Epithelial cell of proximal tubule (primary cell): ENCODE measurements at places on chromosomes 2 and 18. TPM values are rescaled to one million over a fixed set of nuclear protein-coding genes. Genes with fewer than 3 reads are reported as not detected.

The HOXD12 gene
- not detected in 2 replicates for total RNA-seq

GRCh38 chr2:191376981-191377629, 131.9 kb downstream of the MYO1B start:
- peak; percentile 63 for DNase-seq

DNA sequence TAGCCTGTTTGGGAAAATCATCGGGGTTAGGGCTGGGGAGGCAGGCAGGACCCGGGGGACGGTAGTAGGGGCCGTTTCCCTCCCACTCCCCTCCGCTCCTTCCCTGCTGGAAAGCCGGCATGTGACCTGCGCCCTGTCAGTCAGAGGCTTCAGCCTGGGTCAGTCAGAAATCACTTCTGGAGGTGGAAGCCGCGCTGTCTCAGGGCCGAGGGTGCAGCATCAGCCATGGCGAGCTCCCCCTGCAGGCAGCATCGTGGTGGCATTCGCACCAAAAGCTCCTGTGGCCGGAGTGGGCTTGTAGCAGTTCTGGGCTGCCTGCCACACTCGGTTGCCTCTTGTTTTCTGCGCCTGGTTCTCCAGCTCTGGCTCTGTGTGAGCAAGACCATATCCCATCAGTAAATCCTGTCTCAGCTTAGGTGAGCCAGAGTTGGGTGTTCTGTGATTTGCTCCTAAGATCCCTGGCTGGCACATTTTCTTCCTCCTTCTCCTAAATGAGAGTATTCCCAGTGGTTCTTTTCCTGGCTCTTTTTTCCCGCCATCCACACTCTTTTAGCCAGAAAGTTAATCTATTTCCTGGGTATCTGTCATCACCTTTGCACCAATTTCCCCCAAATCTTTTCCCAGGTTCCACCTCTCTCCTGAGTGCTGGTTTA, 123.9 kb upstream of the CD302 start:
- DNase-seq: no peak

GRCh38 chr2:98516571-98516970, 71.9 kb downstream of the INPP4A start:
- no peak for DNase-seq

The TNFAIP6 gene
- 3.1 TPM in 1 of 2 replicates, not detected in the other for total RNA-seq

GRCh38 chr2:130869441-130870160, 32.9 kb downstream of the ARHGEF4 start:
- no peak for DNase-seq

DNA sequence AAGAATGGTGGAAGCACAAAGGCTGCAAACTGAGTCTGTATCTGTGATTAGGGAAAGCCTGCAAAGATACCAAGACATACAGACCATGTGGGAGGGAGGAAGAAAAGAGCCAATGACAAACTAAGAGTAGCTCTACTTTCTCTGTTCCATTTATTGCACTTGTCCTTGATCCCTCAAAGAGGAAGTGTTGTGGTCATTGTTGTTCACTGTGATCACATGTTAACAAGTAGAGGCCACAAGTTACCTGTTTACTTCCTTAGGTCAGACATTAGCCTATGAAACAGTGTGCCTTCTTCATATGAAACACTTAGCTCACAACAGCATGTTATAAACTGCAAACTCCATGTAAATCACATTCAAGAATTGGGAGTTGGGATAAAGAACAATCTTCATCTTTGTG, 32.6 kb downstream of the MAP2 start:
- no peak for DNase-seq

DNA sequence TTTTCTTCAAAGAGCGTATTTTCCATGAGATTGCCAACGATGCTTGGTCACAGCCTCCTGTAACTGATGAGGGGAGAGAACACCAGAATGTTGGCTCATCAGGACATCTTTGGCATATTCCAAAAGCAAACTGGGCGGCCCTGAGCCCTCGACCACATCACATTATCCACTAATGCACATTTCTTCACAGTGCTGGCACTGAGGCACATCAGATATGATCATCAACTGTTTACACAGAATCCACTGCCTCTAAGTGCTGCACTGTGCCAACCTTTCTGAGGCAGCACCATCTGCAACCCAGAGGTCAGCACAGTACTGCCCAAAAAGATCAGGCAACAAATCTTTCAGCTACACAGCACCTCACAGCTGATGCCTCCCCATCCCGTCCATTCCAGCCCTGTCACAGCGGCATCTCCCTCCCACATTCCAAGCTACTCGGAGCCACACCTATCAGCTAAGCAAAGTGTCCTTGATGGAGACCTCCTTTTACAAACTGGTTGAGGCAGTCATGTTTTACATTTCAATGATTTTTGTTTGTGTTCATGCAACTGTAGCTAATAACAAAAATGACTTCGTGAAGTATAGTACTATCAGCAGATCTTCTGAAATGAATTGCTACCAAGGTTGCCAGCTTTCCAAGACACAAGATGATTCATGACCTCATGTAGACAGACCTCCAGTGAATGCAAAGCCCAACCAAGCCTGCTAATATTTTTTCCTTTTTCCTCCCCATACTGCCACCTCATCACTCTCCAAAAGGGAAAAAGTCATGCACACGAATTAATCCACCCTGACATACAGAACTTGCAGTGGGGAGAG, 32.3 kb downstream of the MYO5B start:
- no peak for DNase-seq

DNA sequence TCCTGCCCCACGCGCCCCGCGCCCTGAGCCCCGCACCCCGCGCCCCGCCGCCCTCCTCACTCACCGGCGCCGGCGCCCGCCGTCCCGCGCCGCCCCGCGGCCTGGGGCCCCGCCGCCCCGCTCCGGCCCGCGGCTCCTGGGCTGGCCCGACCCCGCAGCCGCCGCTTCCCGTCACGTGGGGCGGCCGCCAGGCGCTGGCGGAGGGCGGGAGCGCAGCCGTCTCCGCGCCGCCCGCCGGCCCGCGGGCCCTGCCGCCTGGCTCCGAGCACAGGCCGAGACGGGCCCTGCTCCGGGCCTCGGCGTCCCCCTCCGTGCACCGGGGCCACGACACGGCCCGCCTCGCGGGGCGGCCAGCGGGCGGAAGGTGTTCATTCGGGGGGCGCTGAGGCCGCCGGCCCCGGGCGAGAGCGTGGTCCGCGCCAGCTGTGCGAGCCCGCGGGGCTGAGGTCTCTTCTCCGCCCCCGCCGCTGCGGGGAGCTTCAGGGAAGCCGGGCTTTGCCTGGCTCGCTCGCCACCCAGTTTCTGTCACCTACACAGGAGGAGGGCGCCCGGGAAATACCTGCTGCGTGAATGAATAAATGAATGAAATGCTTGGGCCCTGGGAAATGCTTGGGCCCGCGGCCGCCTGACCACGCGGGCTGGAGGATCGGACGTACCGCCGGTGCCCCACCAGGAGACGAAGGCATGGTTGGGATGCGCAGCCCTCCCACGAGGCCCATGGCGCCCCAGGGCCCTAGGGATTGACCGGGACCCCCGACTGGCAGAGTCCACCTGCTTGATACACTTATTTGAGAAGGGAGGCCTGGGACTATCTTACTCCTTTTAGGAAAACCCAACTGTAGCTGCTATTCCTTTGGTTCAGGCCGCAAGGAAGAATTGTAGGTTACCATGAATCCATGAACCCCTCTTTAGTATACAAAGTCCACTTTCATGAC, at the start of gene TGFBRAP1:
Gene TGFBRAP1 (minus strand): TSS at position 175 of the 935 bp plus-strand sequence. CDS start 21,434 bp downstream, outside the sequence.
- DNase-seq: no peak

DNA sequence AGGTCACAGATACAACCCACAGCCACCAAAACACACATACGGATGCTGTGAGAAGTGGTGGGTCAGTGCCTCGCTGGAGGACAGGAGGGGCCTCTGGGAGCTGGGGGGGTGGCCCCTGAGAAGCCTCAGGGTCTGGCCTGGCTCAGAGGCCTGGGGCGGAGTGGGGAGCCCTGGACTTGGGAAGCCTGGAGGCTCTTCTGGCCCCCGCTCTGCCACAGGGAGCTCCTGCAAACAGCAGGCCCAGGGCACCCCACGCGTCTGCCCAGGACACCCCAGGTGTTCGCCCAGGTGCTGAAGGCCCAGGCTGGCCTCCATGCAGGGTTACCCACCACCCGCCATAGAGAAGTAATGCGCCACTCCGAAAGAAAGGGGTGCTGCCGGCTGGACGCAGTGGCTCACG, 25.9 kb downstream of the THAP4 start:
- no peak for DNase-seq

The MC2R gene
- total RNA-seq: not detected in 2 replicates

DNA sequence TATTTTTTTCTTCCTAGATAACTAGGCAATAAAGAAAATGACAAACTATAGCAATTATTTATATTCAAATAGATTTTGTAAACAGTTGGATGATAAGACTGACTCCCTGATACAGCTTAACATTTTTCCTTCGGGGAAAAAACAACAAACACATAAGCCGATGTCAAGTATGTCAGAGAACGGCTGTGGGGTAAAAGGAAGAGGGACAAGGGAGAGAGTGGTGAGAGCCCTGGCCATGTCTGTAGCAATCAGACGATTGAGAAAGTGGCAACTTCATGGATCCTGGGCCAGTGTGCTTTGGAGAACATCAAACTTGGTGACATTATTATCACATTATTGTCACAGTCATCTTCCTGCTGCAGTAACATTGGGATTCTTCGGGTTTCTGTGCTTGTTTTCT, 65.2 kb downstream of the RNF144A start:
- no peak for DNase-seq

DNA sequence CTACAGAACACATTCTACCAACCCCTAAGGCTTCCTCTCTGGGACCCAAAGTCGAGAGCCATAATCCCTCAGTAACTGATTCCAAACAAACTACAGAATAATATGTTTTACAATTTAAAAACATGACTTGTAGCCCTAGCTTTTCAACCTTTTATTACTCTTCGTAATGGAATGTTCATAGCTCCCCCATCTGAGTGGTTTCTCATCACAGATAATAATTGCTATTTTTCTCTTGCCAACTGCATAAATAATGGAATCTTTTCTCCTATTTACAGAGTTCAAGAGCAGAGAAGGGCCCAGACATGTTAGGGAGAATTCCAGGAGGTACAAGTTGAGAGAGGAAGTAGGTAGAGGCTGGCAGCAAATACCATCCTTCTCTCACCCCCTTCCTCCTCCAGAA, 59.9 kb upstream of the CERS6 start:
- DNase-seq: no peak

The HNRNPA3 gene
- total RNA-seq: 48.6 and 64.4 TPM in 2 replicates

DNA sequence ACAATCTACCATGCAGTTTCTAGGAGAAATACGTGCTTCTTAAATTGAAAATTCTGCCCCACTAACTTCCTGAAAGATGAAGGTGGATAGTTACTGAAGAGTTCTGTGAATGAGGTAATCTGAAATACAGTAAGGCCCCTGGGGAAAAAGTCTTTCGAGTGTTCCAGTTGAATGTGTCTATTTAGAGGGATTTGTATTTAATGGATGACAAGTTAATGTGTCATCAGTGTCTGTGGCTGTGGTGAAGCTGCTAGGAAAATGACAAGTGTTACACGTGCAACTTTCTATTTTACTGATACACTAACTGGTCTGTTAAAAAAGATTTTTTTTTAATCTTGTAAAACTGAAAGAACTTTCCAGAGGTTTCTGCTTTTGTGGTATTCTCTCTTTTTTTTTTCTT, 384.6 kb downstream of the STK39 start:
- peak; percentile 79 for DNase-seq

DNA sequence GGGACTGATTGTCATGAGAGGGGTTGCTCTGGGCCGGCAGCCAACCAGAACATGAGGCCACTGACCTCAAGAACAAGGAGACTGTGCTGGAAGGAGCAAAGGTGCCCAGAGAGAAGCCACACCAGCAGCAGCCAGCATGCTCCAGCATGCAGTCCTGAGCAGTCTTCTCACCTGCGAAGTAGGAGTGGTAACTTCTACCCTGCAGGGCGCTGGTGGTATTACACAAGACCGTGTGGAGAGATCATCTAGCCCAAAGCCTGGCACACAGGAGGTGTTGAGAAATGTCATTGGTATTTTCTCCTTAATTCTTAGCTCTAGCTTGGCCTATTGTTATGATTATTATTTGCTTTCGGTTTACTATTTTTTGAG, 132.7 kb downstream of the TSN start:
- no peak for DNase-seq

GRCh38 chr2:216516730-216517350, 18.2 kb downstream of the RPL37A start:
- DNase-seq: no peak

- no peak for DNase-seq
Measured at GRCh38 chr18:48356151-48356745, 52.9 kb downstream of the ZBTB7C start.

GRCh38 chr2:77567723-77568122, 45.5 kb upstream of the LRRTM4 start:
- no peak for DNase-seq

- DNase-seq: no peak
Measured at GRCh38 chr2:158602027-158602426, 145.3 kb downstream of the PKP4 start.

DNA sequence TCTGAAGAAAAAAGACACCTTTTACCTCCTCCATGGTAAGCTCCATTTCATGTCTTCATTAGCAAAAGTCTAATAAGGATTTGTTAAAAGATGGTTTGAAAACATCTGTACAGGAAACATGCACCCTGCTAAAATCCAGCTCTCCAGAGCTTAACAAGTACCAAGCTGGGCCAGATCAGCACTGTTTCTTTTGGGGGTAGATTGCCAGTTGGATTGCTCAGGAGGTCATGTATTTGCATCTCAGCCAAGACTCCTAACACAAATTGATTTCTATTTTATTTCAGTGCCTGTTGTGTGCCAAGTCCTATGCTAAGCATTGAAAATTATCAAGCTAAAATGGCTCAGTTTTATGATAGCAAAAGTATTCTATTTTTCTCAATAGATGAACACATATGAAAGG, 3.4 kb upstream of the TMEM182 start:
- DNase-seq: no peak

The ITGA6 gene
- total RNA-seq: 87.0 and 100 TPM in 2 replicates
